ENCODE measurements at places on chromosomes 4 and X.

- DNase-seq: no peak
Observed at GRCh38 chr4:184833046-184833838, 7.5 kb upstream of the ACSL1 start.

DNA sequence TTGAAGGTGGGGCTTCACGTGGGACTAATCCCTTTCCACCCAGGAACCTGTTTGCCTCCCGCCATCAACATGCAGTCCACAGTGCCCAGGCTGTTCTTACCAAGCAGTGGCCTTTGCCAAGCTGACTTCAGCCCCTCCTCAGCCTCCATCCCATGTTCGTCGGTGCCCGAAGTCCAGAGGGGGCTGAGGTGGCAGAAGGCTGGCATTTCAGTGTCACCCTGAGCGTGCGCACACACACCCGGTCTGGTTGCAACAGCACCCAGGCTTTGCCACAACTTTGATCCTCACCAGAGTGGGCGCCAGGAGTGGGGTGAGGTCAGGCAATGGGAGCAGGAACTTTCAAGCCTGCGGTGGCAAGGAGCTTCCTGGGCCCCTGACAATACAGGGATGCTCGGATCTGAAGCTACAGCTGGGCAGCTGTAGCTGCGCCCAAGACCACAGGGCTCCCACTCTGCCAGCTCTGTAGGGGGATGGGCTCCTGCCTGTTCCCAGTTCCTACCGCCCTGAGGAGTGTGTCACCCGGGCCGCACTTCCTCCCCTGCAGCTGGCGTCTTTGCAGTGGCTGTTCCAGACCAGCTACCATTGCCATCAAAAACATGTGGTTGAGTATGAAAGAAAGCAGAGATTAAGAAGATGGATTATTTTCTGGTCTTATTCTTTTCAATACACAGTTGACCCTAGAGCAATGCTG lies 428.0 kb downstream of the EPHA5 start:
- DNase-seq: no peak

- no peak for DNase-seq
Observed at GRCh38 chr4:170887396-170887795, 797.6 kb upstream of the AADAT start.

GRCh38 chr4:158500054-158500453 lies 21.6 kb upstream of the RXFP1 start:
- DNase-seq: no peak

DNA sequence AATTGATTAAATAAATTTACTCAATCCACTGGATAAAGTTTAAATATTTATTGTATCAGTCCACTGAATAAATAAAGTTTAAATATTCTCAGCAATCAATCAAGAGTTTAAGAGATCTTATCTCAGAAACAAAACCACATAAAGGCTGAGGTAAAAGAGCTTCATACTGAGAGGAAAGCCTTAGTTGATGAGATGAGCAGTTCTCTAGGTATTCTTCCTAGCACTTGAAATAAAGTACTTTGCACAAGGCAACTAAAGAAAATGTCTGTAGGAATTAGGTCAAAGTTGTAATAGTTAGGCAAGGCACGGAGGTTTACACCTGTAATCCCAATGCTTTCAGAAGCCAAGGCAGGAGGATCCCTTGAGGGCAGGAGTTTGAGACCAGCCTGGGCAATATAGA lies 63.5 kb downstream of the UCHL1 start:
- no peak for DNase-seq

DNA sequence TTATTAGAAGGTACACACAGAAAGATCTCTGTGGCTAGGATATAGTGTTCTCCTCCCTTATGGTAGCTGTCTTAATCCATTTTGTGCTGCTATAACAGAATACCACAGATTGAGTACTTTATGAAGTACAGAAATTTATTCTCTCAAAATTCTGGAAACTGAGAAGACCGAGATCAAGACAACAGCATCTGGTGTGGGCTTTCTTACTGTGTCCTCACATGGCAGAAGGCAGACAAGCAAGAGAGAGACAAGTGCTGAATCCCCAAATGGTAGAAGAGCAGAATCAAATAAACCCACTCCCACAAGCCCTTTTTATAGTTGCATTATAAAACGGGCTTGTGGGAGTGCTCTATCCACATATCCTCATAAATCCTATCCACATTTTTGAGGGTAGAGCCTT lies 373.1 kb downstream of the GABRG1 start:
- DNase-seq: no peak

- no peak for DNase-seq
Observed at GRCh38 chr4:187077744-187078401, 354.2 kb upstream of the FAT1 start.

GRCh38 chr4:8329859-8330761 lies 60.6 kb downstream of the HTRA3 start:
- DNase-seq: no peak

DNA sequence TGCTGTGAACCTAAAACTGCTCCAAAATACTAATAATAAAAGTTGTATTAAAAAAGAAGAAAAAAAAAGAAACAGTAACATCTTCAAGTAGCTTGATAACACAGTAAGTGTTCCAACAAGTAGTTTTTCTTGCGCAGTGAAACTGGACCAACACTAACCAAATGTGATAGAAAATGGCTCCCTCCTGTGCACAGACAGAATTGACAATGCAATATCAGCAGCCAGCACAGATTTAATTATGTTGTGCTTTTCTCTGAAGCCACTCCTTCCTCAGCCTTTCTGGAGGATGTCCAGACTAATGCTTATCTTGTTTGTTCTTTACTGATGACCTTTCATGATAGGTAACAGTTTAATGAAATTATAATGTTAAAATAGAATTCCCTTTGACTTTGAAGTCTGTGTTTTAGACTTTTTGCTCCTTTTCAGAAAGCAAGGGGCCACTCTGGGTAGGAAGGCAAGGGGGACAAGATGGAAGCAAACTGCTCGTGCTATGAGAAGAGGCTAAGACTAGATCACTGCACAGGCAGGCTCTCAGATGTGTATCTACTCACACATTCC lies 147.1 kb upstream of the RPL34 start:
- no peak for DNase-seq

DNA sequence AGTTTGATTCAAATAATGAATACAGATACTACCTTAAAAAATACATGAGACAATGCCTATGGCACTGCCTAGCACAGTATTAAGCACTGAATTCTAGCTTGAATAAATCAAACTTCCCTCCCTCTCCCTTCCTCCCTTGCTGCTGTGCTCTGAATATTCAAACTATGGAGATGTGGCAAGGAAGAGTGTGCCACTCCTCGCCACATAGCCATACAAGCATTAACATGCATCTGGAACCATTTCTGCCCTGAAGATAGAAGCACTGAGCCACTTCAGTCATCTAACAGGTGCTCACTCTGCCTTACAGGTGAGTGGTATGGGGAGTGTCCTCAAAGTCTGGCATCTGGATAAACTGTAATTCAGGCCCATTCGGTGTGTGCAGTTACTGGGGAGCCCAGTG lies 276.9 kb downstream of the ARHGAP24 start:
- DNase-seq: no peak

DNA sequence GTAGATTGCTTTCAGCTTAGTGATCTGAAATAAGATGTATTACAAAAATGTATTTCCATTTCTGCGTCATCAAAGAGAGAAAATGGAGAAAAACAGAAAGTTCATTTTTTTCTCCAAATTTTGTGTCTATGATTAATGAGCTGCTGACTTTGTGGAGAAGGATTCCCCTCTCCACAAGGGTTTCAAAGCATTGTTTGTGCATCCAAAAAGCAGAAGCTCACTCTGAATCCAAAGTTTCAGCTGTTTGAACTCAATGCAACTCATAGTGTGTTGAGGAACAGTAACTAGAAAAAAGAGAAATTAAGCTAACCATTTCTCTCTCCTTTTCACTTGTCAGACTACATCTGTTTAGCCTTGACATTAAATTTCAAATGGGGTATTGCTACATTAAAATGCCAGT lies 62.9 kb upstream of the SLC7A11 start:
- no peak for DNase-seq

GRCh38 chr4:75919920-75920319 lies 17.7 kb upstream of the PPEF2 start:
- no peak for DNase-seq

GRCh38 chr4:63348735-63349673 lies 1060.2 kb downstream of the TECRL start:
- no peak for DNase-seq

GRCh38 chr4:89657931-89658700 lies 178.8 kb downstream of the SNCA start:
- DNase-seq: no peak

- no peak for DNase-seq
Observed at GRCh38 chr4:47213971-47214370, 182.6 kb downstream of the GABRB1 start.

DNA sequence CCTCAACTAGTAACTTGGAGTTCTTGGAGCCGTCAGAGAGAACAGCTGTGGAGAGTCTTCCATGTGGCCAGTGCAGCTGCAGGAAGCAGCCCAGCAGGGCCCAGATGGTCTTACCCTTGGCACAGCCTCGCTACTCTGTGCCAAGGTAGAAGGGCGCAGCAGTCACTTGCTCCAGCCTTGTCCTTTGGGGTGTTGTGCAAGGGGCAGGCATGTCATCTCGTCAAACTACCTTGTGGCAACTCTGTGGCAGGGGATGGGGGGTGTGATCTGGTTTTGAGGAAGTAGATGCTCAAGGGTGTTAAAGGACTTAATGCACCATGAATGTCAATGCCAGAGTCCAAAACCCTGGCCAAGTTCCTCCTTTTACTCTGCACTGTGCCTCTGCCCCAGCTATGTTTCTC lies 34.2 kb upstream of the TBC1D14 start:
- no peak for DNase-seq

DNA sequence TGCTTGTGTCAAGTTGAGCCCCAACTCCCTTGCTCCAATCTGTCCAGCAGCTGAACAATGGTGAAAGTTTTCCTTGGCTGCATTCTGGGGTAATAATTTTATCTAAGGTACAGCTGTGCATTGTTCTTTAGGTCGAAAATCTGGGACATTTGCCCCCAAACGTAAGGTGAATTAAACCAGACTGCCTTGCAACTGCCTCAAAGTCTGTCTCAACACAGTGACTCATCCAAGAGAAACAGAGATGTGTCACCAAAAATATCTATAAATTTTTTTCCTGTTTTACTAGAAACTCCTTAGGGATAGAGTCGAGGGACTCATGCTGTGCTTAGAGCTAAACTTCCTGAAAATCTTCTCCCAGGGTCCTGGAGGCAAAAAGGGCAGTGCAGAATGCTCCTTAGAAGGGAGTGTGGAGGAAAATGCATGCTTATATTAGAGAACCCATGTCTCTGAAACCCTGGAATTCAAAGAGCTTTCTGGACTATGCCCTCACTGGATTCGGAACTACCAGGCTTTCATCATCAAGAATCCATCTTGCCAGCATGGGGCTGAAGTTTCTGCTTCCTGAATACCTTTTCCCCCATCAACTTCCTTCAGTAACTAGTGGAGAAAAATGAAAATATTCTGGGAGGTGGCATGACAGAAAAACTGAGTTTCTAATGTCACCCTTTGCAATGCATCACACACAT lies 115.7 kb downstream of the PALLD start:
- no peak for DNase-seq

DNA sequence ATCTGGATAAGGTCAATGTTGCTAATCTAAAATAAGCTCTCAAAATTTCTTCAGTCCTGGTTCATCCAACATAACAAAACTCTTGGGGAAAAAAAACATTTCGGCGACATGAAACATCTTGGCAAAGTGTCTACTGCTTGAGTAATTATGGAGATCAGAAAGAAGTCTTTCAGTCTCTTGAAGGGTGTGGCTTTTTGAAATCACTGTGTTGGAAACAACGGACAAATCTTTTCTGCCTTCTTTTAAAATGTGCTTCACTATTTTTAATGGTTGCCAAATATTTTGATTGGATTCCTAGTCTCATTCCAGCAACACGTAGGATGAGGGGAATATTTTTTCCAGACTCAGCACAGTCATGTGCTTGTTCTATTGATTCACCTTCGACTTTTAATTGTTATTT lies 138.6 kb downstream of the KLHL8 start:
- no peak for DNase-seq

GRCh38 chr4:24322511-24322910 lies 261.8 kb downstream of the DHX15 start:
- DNase-seq: no peak

DNA sequence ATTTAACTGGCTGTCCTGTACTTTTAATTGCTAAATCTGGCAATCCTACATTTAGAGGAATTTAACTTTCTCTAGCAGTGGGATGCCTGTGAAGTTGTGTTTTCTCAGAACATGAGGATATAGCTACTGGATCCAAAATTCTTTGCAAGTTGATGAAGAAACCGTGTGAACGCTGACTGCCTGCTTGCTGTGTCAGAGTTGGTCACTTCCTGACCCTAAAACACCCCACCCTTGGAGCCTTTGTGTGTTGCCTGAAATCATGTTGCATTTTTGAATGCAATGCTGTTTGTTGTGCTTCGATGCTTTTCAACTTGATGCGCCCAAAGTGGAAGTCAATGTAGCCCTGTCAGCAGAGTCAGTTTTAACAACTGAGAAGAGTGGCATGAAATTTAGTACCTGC lies 211.2 kb downstream of the ANK2 start:
- no peak for DNase-seq

GRCh38 chrX:23451266-23451665 lies 116.6 kb downstream of the PTCHD1 start:
- DNase-seq: no peak

GRCh38 chr4:89992744-89993143 lies 98.1 kb downstream of the MMRN1 start:
- no peak for DNase-seq

DNA sequence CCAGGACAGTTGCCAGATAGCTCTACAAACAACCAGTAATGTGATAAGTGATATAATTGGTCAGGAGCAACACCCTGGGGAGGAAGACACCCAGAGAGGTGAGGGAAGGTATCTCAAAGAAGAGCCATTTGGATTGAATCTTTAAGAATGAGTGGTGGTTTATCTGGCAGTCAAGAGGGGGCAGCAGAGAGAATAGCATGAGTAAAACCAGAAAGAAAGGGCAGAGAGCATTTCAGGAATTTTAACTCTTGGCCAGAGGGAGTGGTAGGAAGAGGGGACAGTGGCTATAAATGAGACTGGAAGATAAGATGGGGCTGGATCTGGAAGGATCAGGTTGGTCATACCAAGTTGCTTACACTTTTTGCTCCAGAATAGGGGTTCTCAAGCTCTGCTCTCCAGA lies 5.9 kb upstream of the SEPTIN6 start:
- DNase-seq: no peak

GRCh38 chr4:112075129-112075753 lies 70.0 kb upstream of the FAM241A start:
- DNase-seq: no peak

DNA sequence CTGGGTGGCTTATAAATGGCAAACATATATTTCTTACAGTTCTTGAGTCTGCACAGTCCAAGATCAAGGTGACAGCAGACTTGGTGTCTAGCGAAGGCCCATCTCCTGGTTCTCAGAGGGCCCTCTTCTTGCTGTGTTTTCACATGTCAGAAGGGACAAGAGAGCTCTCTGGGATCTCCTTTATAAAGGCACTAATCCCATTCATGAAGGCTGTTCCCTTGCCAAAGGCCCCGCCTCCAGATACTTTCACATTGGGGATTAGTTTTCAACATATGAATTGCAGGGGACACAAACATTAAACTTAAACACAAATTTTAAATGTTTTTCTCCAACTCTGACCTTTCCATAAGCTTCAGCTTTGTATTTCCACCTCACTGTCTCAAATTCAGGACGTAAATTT lies 1135.0 kb upstream of the TENM3 start:
- DNase-seq: no peak
